ENCODE measurements at places on chromosomes 16 and 17.

DNA sequence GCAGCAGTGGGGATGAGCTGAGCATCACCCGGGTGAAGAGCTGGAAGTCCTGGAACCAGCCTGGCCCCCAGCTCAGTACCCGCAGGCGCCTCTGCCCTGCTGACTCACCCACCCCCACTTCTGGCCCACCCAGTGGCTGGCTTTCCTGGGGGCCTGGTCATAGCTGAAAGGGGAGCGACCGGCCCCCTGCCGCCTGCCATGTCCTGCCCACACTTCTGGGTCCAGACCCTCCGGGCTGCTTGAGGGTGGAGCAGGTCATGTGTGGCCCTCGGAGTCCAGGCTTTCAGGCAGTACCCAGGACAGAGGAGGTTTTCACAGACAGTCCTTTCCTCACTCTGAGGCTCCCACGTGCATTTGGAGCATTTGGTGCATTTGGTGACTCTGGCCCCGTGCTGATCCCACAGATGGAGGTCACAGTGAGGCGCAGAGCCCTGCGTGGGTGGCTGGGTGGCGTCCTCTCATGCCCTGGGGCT lies 7.1 kb upstream of the PIEZO1 start:
- DNase-seq, result no peak

GRCh38 chr16:67346341-67346740 lies 19.7 kb downstream of the LRRC36 start:
- DNase-seq, result no peak

- no peak for DNase-seq
Measured at GRCh38 chr16:67961551-67961957, 6.9 kb downstream of the SLC12A4 start.

- no peak for DNase-seq
Measured at GRCh38 chr16:61295311-61295710, 740.9 kb downstream of the CDH8 start.

DNA sequence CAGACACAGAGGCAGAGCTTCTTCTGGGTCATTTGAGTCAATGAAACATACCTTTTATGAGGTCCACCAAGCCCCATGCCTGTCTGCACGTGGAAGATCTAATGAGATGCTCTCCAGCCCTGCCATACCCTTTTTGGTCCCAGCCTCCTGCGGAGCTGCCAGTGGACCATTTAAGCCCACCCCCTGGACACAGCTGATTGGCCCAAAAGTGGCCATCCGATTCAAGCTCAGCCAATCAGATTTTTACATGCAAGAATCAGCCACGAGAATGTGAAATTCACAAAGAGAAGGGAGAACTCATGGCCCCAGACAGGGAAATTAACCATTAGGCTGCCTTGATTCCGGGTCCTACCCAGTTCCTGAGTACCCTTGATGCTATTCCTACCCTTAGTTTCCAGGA lies 231.0 kb upstream of the EEF2KMT start:
- DNase-seq, result no peak

- peak; percentile 63 for DNase-seq
Measured at GRCh38 chr16:11586856-11587642, at the start of gene LITAF. LITAF (minus strand) TSS chr16:11586919; CDS start chr16:11556730, 30,189 bp downstream.

GRCh38 chr16:20849589-20850390 lies 43.5 kb downstream of the REXO5 start:
- peak; percentile 71 for DNase-seq

DNA sequence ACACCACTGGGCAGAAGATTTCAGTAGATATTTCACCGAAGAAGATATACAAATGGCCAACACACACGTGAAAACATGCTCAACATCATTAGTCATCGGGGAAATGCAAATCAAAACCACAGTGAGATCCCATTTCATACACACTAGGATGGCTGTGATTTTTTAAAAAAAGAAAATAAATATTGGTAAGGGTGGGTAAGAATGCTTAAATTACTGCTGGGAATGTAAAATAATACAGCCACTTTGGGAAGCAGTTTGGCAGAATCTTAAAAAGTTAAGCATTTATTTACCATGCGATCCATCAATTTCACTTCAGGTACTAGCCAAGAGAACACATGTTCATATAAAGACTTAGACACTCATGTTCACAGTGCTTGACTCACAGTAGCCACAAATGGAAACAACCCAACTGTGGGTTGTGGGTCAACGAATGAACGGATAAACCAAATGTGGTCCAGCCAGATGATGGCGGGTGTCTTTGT lies 6.5 kb upstream of the C16orf74 start:
- DNase-seq, result peak; percentile 49

DNA sequence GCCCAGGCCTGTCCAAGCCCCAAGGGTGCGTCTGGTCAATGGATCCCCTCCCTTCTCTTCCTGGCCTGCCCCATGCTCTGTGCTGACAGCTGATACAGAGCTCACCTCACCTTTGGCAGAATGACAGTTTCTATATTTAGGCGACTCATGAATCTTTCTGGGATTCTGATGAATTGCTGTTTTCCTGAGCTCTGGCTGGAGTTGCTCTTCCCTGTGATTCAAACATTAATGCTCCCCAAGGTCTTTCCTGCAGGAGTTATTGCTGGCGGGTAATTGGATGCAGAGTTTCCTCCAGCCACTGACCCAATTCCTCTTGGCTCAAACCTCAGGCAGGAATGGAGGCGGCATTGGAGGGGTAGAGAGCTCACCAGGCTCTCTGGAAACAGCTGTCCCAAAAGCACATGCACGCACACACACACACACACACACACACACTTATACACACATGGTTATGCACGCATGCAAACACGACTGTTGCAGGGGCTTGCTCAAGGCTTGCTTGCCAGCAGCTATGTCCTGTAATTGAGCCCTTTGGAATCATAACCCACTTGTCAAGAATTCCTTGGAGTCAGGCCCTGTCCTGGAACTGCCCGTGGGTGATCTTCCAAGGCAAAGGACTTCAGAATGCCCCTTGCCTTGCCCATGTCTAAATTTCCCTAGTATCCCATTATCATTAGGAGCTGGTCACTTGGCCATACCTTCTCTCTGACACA lies 128.8 kb downstream of the ASIC2 start:
- no peak for DNase-seq

DNA sequence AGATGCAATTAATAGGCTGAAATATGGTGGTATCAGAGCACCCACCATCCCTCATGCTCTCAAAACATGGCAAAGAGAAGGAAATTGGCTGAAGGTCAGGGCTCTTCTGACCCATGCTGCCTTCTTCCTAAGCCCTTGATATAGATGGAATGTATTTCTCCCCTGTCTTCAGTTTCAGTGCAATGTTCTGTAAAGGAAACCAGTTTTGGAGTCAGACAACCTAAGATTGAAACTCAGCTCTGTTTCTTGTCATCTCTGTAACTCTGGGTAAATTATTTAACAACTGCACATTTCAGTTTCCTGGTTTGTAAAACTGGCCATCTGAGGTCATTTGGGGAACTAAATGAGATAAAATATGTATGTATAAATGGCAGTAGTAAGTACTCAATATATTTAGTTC lies 243.9 kb downstream of the CA10 start:
- no peak for DNase-seq

DNA sequence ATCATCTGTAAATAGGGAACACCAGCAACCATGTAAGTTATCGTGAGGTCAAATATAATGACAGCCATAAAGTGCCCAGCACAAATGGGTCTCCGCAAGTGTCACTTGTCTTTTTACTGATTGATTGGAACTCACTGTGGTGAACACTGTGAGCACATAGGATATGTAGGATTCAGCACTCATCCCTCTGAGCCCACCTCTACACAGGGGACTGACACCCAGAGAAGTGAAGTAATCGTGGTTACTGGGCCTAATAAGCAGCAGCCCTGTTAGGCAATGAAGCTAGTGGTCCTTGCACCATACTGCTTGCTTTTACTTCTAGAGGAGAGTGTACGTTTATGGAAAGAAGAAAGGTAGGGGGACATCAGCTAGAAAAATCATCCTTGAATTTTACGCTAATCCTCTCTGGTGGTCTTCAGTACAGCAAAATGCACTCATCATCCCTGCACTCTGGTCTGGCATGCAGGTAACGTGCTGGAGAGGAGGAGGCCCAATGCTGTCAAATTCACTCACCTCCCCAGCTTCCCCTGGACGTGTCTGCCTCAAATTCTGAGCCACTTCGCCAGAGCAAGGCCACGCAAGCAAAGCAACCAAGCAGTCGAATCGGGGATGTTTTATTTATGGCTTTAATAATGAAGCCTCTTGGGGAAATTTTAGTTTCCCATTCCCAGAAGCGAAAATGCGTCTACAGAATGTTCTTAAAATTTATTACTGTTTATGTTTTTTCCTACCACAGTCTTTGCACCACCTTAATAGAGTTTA lies 74.7 kb downstream of the YPEL2 start:
- DNase-seq, result no peak

DNA sequence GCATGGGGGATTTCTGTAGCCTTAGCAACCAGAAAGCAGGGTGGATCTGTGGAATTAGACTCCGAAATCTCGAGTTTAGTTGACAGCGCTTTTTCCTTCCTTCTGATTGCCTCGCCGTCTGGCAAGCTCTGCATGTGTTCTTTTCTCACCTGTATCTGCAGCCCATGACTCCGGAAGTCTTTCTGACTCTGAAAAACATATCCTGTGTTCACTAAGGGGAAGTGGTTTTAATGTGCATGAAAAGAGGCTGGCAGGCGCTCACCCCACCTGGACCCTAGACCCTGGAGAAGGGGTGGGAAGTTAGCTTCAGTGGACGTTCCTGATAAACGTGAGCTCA lies 158.5 kb downstream of the RPTOR start:
- peak; percentile 59 for DNase-seq

DNA sequence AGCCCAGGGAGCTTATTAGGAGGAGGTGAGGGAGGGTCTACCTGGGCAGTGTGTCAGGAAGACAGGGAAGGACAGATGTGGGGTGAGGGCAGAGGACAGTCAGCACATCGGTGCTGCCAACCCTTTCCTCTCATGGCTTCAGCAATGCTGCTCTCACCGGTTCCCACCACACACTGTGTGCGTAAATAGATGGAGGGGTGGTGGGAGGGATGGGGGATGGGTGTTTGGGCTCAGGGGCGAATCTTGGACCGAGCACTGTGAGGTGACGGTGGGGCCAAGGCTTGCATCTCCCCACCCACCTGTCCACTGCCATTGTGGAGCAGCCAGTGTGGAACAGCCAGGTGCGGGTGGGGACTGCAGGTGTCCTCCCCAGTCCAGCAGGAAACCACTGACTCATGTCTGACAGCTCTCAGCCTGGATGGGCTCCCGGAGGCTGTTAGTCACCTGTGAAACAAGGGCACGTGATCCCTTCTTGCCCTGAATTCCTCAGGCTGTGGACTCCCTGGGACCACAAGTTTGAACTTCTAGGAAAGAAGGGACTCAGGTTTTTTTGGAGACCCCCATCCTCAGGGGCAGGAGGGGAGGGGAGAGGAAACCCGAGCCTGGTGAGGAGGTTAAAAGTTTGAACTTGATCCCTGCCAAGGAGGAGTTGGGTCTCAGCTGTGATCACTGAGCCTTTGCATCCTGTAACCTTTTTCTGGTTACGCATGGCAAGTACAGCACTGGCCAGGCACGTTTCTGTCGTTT lies 42.7 kb upstream of the SMPD3 start:
- no peak for DNase-seq

- DNase-seq, result no peak
Measured at GRCh38 chr16:54453871-54454270, 167.3 kb upstream of the IRX3 start.

DNA sequence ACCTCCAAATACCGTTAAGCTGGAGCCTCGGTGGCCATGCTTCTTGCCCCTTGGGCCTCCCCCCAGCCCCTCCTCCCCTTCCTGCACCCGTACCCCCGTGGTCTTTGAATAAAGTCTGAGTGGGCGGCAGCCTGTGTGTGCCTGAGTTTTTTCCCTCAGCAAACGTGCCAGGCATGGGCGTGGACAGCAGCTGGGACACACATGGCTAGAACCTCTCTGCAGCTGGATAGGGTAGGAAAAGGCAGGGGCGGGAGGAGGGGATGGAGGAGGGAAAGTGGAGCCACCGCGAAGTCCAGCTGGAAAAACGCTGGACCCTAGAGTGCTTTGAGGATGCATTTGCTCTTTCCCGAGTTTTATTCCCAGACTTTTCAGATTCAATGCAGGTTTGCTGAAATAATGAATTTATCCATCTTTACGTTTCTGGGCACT lies 928 bp downstream of the HBA1 start:
- DNase-seq, result no peak

DNA sequence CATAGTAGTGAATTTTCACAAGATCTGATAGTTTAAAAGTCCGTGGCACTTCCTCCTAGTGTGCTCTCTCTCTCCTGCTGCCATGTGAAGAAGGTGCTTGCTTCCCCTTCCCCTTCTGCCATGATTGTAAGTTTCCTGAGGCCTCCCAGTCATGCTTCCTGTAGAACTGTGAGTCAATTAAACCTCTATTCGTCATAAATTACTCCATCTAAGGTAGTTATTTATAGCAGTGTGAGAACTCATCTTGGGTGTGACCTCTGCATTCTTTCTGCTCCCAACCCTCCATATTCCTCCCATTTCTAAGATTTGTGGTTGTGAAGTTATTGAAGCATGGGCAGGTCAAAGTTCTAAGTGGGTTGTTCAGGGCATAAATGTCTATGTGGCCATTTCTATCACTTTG lies 62.1 kb upstream of the ADAMTS18 start:
- no peak for DNase-seq

DNA sequence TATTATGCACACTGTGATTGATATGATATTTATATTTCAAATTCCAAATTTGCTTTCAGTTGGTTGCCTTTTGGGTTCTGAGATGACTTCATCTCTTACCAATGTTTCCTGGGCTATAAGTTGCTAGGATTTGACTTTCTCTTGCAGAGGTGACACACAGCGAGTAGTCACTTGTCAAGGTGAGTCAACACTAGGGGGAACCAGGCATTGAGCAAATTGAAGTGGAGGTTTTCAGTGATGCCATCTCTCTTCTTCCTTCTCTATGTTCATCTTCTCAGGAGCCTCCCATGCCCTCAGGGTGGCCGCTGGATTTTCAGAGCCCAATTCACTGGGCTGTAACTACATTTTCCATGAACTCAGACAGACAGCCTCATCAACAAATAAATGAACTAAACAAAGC lies 6.0 kb upstream of the CPD start:
- peak; percentile 61 for DNase-seq

DNA sequence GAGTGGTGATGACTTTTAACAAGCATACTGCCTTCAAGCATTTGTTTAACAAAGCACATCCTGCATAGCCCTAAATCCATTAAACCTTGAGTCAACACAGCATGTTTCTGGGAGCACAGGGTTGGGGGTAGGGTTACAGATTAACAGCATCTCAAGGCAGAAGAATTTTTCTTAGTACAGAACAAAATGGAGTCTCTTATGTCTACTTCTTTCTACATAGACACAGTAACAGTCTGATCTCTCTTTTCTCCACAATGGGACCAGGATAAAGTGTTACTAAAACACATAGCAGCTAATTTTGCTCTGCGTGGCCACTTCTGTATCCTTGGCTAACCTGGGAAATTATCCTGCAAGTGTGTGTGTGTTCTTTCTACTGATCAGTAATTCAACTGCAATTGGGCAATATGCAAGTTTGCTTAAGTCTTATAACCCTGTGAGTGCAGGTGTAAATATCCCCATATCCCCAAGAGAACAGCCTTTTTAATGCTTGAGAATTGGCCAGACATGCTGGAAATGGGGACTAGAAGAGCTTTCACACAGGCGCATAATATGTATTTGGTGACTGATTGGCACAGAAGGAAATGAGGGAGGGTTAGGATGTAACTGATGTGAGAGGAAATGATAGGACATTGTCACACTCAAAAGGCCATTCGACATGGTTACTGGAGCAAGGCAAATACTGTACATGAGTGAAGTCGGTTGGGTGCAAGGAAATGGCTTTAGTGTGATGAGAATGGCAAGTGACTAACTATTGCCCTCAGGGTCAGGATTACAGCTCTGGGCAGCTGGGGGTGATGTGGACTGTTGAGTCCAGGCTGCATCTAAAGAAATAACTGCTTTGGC lies 10.8 kb upstream of the ANKS4B start:
- DNase-seq, result no peak

All from activated CD4-positive, alpha-beta T cell treated with anti-CD3 and anti-CD28 coated beads, Interleukin-2, Interleukin-6, amounts not matched to agents 100 ng/mL and 50 ng/mL, durations not matched to agents 16 hours and 8 hours (primary cell).